ENCODE measurements at places on chromosomes 12 and 14.

DNA sequence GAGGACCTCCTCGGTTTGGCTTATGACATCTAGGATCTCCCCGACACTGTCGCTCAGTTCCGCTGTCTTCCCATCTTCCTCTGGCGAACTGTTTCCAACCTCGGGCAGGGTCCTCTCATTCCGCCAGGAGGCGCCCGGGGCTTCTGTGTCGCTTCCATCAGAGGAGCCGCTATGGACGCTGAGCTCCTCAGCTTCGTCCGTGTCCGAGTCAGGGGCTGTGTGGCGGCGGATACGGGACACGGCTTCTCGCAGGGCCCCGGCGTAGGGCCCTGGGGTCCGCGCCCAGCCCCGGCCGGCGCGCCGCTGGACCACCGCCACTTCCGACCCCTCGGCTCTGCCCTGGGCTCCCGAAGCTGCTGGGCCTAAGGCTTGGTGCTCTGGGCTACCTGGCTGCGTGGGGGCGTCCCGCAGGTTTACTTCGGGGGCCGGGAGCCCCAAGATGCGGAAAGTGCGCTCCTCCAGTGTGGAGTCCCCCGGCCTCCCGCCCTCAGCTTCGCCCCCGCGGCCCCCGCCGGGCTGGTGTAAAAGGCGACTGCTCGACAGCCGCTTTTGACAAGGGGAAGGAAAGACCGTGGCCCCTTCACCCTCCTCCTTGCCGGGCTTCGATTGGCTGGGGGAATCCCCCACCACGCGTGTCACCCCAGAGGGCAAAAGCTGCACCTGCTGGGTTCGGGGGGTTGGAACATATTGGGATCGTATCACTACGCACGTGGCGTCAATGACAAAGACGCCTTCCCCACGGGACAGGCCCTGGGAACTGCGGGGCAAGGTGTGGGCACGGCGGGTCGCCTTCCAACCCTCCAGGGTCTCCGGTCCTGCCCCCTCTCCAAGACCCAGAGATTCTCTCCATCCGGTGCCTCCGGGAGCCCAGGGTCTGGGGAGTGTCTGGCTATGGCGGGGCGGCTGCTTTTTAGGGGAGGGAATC lies 2.1 kb downstream of the DDN start:
- peak; percentile 60 for DNase-seq

DNA sequence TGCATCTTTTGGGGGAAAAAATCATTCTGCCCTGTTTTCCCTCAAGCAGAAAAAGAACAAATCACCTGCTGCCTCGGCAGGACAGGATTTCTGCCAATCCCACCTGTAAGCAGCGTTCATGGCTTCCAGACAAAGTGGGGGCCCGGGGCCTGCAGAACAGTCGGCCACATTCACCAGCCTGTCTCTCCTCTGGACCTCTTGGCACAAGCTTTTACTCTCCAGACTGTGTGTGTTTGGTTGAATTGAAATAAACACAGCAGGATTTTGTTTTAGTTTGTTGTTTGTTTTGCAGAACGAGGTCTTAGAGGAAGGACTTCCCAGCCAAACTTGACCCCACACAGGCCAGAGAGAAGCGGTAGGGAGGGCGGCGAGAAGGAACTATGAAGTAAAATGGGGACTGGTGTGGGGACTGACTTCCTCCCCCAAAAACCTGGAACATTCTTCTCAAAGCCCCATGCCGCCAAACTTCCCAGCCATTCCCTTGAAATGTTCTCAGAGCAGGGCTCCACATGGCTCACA lies 41.7 kb upstream of the FOS start:
- DNase-seq: no peak

DNA sequence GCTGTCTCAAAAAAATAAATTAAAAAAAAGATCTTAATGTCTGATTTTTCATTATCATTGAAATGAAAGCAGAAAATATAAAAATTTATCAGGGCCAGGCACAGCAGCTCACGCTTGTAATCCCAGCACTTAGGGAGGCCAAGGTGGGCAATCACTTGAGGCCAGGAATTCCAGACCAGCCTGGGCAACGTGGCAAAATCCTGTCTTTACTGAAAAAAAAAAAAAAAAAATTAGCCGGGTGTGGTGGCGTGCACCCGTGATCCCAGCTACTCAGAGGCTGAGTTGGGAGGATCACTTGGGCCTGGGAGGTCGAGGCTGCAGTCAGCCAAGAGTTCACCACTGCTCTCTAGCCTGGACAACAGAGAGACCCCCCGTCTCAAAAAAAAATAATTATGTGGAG lies 37.6 kb upstream of the CLIP1 start:
- DNase-seq: no peak

DNA sequence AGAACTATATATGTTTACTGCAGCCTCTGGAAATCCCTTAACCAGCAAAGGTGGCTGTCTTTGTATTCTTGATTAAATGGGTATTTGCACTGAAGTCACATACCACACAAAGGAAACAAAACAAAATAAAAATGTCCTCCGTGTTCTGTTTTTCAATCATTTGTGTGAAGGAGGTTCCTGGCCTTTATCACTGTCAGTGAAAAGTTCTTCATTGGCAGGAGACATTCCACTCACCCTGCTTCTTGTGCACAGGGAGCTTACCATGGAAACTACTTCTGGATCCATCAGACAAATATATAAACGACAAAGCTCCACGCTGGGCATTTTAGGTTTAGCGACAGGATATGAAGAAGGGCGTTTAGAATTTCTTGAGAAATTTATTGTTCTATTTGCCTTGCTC lies 5.7 kb upstream of the NKX2-8 start:
- no peak for DNase-seq

- DNase-seq: no peak
Observed at GRCh38 chr14:88025313-88025712, 20.4 kb downstream of the GPR65 start.

DNA sequence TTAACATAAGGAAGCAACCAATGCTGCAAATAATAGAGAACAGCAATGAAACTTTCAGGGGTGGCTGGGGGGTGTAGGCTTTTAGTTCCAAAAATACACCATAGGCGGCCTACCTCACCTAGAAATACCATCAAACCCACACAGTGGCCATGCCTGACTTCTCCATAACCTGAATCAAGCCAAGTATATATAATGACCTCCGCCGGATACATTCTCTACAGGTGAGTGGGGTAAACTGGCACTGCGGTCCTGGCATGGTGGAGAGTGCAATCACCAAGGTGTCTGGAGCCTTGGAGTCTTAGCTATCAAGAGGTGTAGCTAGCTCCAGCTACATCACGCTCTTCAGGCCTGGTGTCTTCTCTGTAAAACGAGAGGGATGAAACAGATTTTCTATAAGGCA lies 1.2 kb downstream of the ZBTB25 start:
- DNase-seq: no peak
